ENCODE measurements at places on chromosomes 2 and 18.

DNA sequence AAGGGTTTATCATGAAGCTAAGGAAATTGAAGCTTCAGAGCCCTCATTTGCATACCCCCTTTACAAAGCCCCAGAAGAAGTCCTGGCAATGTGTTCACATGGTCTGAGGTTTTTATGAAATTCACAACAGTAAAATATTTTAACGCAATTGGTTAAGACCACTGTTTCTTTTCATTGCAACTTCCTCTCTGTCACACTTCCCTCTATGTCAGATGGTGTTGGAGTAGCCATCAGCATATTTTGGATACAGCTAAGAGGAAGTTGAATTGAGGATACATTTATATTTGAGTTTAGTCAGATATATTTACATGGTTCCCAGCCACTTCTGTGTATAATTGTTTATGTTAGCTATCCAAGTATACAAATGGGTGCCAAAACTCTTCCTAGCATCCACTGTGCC lies 170.0 kb downstream of the TXNL1 start:
- DNase-seq: no peak

DNA sequence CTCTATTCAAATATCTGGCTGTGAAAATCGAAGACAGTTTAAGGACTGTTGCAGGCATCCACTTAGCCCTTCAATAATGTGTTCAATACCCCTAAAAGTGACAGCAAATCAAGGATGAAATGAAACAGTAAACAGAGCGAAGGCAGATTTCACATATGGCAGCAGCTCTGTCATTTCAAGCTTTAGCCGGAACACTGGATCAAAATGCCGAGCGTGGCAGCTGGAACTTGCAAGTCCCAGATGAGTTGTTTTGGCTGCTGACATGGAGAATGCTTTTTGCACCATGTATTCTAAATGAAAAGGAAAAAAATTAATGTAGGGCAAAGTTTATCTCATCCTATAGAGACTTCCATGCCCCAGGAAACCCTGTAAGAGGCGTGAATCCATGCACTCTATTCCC lies 18.0 kb downstream of the LRRC30 start:
- no peak for DNase-seq

DNA sequence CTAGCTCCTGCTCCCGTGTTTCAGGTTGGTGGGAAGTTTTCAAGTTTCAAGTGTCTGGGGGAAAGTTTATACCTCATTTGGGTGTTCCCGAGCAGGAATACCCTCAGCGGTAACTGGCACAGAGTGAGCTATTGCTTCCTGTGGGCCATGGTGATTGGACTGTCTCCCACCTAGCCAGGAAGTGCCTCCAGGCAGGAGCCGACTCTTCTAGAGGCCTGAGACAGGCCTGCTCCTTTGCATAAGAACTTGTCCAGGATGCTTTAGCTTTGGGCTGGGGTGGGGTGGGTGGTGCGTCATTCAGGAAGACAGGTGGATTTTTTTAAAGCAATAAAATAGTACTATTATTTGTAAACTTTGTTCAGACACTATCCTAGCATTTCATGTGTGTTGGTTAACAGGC lies 23.5 kb upstream of the DNMT3A start:
- no peak for DNase-seq

DNA sequence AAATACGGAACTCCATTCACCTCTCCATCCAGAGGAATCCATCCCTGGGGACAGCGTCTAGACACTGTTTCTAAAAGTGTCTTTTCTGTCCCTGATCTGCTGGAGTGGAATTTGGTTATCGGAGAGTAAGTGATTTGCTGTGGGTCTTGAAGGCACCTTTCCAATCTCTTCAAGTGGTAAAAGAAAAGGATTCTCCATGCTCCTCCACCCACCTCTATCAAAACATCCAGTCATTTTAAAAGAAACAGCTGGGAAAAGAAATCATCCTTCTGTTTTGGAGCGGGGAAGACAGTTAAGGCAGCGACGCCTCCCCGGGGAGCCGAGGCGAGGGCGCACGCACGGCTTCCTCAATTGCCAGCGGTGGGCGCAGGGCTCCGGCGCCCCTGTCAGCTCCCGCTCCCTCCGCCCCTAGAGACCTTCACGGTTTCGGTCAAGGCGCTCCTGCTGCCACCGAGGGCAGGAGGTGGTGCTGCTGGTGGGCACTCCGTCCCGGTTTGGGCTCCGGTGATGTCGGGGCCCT lies 547 bp downstream of the SLC35F5 start:
- DNase-seq: peak; percentile 46

GRCh38 chr2:14126846-14127245 lies 505.7 kb upstream of the LRATD1 start:
- no peak for DNase-seq

GRCh38 chr18:28332071-28332470 lies 155.1 kb upstream of the CDH2 start:
- no peak for DNase-seq

- DNase-seq: no peak
Measured at GRCh38 chr2:199440118-199440517, 17.6 kb downstream of the SATB2 start.

- no peak for DNase-seq
Measured at GRCh38 chr2:65062843-65063825, 6.9 kb downstream of the CEP68 start.

GRCh38 chr2:216635701-216636550 lies 2.7 kb downstream of the IGFBP2 start:
- DNase-seq: no peak

- no peak for DNase-seq
Measured at GRCh38 chr2:189614585-189614984, 34.0 kb upstream of the SLC40A1 start.

DNA sequence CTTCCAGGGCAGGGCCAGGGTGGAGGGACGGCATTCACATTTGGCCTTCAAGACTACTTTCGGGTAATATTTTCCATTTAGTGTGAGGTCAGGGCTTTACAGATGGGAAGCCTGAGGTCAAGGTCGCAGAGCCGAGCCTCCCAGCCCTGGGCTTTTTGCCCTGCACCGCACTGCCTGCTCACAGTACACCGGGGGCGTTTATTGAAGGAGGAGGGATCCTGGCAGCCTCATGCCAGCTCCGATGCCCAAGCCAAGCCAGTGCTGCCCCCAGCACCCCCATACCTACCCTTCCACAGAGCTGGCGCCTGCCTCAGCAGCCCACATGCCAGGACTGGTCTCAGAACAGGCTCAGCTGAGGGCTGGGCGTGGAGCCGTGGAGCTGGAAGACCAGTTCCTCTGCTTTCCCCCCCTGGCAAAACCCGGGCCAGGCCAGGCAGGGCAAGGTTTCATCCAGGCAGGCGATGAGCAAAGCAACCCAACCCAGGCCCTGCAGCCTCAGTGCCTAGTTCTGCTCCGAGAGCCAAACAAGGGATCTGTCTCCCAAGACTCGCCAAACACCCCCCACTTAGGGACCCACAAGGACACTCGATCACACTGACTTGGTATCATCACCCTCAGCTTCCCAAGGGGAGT lies 11.9 kb downstream of the SDC1 start:
- DNase-seq: no peak

- DNase-seq: no peak
Measured at GRCh38 chr2:70045405-70045804, 41.9 kb upstream of the PCBP1 start.

DNA sequence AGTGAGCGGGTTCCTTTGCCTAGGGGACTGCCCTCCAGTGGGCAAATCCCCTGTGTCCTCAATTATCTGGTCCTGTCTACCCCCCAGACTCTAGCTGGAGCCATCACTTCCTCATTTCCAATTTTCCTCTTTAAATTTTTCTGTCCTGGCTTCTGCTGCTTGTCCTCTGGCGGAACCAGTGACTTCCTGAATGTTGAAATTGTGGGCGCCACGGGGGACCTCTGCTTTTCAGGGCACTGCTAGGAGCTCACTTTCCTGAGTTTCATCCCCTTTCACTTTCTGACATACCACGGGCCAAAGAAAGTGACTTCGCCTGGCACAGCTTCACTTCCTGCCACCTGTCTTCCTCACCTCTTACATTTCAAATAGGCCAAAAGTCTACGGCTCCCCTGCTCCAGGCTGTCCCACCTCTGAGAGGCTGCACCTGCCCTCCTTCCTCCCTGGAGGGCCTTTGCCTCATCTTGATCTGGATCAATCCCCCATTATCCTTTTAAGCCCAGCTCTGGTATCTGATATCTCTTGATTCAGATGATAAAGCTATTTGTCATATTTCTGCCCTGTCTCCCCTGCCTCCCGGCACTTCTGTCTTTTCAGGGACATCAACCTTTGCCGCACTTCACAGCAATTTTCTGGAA lies 1.4 kb upstream of the MARCO start:
- peak; percentile 37 for DNase-seq

Data from CD4-positive, alpha-beta T cell treated with Interleukin-15 for 1 hour (primary cell).